ENCODE measurements at places on chromosomes 3 and 15. TPM values are rescaled to one million over a fixed set of nuclear protein-coding genes. Genes with fewer than 3 reads are reported as not detected.
A peak's percentile ranks its signal among the peaks of the same experiment; 100 is the strongest.

DNA sequence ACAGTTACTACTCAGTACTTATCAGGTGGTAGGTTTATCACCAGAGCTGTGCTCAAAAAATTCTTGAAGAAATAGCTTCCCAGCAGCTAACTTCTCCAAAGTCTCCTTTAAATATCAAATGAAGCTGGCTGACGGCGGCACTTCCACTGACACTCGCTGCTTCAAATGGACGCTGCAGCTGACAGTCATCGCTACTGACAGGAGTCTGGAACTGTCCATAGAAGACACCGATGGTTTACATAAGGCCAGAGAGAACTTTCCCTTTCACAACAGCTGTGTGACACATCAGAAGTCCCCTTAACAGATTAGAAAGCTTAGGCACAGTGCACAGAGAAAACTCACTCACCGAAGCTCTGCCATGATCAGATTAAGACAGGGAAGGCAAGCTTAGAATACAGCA is 270.2 kb downstream of the SHOX2 start:
- peak; percentile 26 for DNase-seq

- DNase-seq, result no peak
Observed at GRCh38 chr15:76839173-76839572, 66.0 kb downstream of the SCAPER start.

DNA sequence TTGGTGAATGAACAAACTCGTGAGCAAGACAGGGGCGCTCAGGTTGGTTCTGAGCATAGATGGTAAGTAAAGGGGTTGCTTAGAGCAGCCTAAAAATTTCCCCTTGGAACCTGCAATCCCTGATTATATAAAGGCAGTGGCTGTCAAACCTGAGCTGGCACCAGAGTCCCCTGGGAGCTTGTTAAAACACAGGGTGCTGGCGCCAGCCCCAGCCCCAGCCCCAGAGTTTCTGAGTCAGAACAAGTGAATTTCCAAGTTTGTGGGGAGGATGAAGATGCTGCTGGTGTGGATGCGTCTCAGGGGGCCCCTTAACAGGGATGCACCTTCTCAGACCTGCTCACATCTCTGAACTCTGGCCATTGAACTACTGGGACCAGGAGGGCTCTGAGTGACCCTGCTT is 48.2 kb downstream of the FEM1B start:
- DNase-seq, result no peak

DNA sequence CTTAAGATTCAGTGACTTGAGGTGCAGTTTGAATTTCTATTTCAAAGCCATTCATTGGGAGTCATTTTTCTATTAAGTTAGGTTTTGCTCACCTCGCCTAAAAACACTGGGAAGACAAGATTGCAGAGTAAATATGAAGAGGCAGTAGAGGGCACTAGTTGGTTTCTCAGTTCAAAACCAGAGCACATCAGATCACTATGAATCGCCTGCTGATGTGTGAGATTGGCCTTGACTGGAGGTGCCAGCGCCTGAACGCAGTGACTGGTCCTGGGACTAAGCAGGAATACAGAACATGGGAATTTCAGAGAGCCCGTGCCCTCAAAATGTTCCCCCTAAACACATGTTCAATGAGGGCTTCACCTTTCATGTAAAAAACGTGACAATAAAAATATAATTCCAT is 229.0 kb downstream of the ITPR1 start:
- DNase-seq, result peak; percentile 62

- DNase-seq, result no peak
Observed at GRCh38 chr3:18307529-18307928, 117.6 kb downstream of the SATB1 start.

GRCh38 chr15:88769161-88769971 is 33.9 kb upstream of the ACAN start:
- DNase-seq, result no peak

- DNase-seq, result no peak
Observed at GRCh38 chr3:63353383-63353782, 75.3 kb downstream of the SYNPR start.

DNA sequence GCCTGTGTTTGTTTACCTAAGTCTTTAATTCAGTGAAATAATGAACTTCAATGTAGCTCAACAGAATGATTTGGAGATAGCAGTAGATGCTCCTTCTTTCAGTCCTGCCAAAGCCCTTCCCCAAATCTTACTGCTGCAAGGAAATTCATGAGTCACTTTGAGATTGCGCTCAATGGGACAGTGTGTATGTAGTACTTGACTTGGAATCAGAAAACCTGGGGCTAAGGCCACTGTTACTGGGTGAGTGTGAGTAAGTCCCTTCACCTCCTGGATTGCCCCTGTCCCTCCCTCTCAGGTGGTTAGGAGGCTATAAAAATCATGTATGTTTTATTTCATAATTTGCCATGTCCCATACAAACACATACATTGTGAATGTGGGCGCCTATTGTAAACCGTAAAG is 29.9 kb downstream of the ATP13A5 start:
- no peak for DNase-seq

- no peak for DNase-seq
Observed at GRCh38 chr3:146172586-146172985, 11.6 kb upstream of the PLOD2 start.

- no peak for DNase-seq
Observed at GRCh38 chr3:42254566-42254965, 11.4 kb downstream of the CCK start.

GRCh38 chr3:141231952-141232823 is 563 bp downstream of the PXYLP1 start:
- DNase-seq, result peak; percentile 41

DNA sequence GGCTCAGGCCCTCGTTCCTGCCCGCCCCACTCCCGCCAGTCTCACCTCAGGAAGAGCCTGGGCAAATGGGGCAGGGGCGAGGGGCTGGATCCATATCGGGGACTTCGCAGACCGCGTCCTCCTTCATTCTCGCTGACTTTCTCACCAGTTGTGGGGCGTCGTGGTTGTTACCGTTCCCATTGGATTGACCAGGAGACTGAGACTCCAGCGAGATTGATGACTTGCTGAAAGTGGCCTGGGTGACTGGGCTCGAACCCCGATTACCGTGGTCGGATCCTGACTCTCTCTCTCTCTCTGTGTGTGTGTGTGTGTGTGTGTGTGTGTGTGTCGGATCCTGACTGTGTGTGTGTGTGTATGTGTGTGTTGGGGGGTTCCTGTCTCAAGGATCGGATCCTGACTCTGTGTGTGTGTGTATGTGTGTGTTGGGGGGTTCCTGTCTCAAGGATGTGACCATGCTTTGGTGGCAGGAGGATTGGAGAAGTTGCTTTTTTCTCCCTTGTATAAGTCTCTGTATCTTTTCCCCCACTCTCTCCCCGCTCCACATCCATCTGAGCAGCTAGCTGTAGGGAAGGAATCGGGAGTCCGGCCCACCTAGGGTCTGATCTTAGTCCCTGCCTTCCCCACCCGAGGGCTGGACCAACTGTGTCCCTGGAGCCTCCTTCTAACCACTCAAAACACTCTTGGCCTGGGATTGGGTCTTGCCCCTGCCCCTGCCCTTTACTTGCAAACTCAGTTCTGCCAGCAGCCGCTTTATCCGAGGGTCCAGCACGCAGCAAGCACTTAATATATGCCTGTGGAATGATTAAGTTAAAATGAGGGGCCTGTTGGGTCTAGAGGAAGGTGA is 603 bp downstream of the PLEKHO2 start:
- no peak for DNase-seq

GRCh38 chr3:105222568-105223093 is 144.1 kb upstream of the ALCAM start:
- no peak for DNase-seq

- no peak for DNase-seq
Observed at GRCh38 chr15:27258287-27258686, 287.3 kb downstream of the GABRG3 start.

- no peak for DNase-seq
Observed at GRCh38 chr15:56736881-56737707, 3.8 kb upstream of the ZNF280D start.

DNA sequence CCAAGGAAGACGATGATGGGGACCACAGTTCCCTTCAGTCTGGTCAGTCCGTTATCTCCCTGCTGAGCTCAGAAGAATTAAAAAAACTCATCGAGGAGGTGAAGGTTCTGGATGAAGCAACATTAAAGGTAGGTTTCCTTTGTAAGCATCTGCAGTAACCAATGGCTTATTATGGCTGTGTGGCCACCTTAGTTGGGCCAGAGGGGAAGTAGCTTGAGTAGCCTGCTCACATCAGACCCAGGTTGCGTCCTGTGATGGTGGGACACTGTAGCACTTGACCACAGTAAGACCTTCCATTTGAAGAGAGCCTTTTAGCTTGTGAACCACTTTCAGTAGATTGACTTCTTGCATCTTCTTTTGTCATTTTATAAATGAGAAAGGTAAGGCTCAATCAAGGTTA is 22.6 kb downstream of the STARD5 start:
- DNase-seq, result no peak

- DNase-seq, result no peak
Observed at GRCh38 chr3:66082679-66083078, 44.0 kb upstream of the MAGI1 start.

GRCh38 chr3:139434764-139435307 is 41.5 kb downstream of the RBP2 start:
- DNase-seq, result no peak

- no peak for DNase-seq
Observed at GRCh38 chr15:68809517-68809916, 11.2 kb downstream of the ANP32A start.

GRCh38 chr3:141798448-141798845 is 35.2 kb downstream of the GRK7 start:
- no peak for DNase-seq

Gene GCSAM
- 0.08 TPM for total RNA-seq

Gene TRIM59
- total RNA-seq, result 0.50 TPM

Gene CHDH
- total RNA-seq, result 6.6 TPM

Gene EOGT
- 34.8 TPM for total RNA-seq

Gene HAUS2
- 14.9 TPM for total RNA-seq

Gene SIDT1
- total RNA-seq, result 0.71 TPM

Gene P4HTM
- total RNA-seq, result 33.9 TPM
